ENCODE measurements at places on chromosomes 2 and 18. TPM values are rescaled to one million over a fixed set of nuclear protein-coding genes. Genes with fewer than 3 reads are reported as not detected.

GRCh38 chr2:239157771-239158170 lies 243.0 kb downstream of the HDAC4 start:
- DNase-seq, result no peak

Gene AP1S3
- total RNA-seq, result 5.2 TPM

Gene ELOA2
- total RNA-seq, result not detected

DNA sequence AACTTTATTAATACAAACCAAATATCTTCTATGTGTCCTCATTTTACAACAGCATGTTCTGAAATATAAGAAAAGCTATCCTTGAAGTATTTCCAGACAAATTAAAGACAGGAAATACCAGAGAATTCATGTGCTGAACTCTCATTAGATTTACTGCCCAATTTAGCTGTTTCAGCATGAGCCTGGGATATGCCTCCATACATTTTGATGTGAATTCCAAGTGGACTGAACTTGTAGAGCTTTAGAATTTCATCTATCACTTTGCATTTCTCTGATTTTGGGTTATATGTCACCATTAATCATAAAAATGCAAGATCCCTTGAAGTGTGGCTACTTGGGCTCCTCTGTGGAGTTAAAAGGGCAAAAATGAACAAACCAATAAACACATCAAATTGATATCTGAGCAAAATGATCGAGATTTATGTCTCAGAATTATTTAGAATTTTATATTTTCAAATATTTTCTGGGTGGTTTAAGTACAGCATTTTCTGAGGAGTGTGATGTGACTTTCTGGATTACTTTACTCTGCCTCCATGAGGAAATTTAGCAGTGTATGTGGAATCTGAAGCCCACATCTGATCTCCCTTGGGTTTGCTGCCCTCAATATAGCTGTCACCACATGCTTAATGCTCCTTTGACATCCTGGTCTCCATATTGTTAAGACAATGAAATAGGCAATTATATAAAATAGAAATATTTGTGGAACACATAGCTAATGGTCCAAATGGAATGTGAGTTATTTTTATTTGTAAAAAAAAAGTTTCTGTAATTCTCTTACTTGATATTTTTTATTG lies 206.6 kb upstream of the RBMS1 start:
- DNase-seq, result no peak

DNA sequence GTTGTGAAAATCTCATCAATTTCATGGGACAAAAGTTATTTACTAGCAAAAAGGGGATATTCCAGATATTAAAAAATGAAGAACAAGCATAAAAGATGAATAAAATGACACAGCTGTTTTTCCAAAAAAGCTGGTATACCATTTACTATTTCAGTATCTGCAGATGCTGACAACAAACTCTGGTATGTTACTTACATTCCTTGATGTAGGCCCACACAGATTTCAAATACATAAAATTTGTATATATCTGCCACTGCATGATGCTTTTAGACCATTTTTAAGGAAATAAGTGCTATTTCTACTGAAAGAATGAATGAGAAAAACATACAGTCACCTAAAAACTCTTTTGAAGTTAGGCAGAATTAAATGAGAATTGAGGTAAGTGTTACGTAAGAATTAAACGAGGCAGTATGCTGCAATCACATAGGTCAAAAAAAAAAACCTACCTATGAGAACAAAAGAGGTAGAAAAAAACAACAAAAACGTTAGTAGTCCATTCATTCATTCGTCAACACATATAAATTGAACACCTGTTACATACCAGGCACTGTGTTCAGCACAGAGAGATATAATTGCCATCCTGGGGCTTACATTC lies 32.5 kb downstream of the ARL5A start:
- DNase-seq, result no peak

- DNase-seq, result no peak
Observed at GRCh38 chr2:107932488-107932887, 53.8 kb upstream of the SLC5A7 start.

DNA sequence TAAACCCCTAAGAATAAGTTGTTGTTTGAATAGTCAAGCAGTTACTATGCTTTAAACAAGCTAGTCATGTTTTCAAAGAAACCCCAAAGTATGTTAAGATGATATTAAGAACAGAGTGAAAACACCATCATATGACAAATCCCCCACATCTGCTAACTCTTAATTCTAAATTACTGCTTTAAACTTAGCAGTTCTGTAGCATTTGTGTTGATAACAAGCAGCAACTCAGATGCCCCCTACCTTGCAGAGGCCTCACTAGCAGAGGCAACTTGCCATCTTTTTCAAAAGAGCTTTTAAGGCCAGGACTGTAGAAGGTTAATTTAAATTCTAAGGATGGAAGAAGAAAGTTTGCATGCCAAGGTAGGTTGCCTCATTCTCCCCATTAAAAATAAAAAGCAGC lies 376.2 kb downstream of the SETBP1 start:
- no peak for DNase-seq

Gene METTL21A
- 10.4 TPM for total RNA-seq

DNA sequence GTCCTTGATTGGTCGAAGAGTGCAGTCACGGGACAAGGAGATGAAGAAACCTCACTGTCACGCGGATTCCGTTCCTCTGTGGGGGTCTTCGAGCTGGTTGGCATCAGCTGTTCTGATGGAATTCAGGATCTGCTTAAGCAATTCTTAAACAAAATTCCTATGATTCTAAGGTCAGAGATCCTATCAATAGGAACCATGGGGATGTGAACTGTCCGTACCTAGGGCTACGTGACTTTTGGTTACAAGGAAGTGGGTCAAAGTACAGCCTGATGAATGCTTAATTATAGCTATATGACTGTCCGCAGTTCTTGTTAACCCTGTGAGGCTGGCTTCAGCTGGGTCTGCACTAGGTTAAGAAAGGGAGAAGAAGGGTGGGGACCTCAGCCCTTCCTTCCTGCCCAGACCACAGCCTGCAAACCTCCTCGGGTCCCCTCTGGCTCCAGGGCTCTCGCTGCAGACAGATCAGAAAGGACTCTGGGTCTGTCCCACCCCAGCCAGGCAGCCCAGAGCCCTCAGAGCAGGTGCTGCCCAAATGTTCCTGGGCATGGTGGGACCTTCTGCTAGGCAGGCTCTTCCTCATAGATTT lies 44.2 kb upstream of the TAF1B start:
- no peak for DNase-seq

DNA sequence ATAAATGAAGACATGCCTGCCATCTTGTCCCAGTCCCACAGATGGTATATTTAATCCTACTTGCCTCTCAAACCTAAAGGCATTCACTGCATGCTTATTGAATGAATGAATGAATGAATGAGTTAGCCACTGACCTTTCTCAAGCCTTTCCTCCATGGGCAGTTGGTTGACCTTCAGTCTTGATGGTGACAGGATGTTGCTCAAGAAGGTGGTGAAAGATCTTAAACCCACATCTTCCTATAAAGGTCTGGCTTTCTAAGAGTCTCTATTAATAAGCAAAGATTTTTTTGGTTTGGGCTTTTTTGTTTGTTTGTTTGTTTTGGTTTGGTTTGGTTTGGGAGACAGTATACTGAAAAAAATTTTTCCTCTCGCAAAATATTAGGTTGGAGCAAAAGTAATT lies 41.7 kb downstream of the KIAA2012 start:
- DNase-seq, result no peak

Gene GAD1
- total RNA-seq, result 17.8 TPM

- DNase-seq, result no peak
Observed at GRCh38 chr18:79878741-79879378, 72.6 kb downstream of the SLC66A2 start.
